ENCODE measurements at places on chromosomes 13 and 19. TPM values are rescaled to one million over a fixed set of nuclear protein-coding genes. Genes with fewer than 3 reads are reported as not detected.

- peak; percentile 26 for DNase-seq
- H3K27ac ChIP-seq, result peak overlapping the region; percentile 96
- H3K36me3 ChIP-seq, result peaks cover 21% of the 10 kb centered on the region
- peaks cover 23% of the 10 kb centered on the region for H3K4me1 ChIP-seq
- no peaks in the 10 kb centered on the region for H3K27me3 ChIP-seq
- peak overlapping the region; percentile 94 for H3K4me3 ChIP-seq
These were observed 476 bp downstream of the TYK2 start for GRCh38 chr19:10379880-10380312.

DNA sequence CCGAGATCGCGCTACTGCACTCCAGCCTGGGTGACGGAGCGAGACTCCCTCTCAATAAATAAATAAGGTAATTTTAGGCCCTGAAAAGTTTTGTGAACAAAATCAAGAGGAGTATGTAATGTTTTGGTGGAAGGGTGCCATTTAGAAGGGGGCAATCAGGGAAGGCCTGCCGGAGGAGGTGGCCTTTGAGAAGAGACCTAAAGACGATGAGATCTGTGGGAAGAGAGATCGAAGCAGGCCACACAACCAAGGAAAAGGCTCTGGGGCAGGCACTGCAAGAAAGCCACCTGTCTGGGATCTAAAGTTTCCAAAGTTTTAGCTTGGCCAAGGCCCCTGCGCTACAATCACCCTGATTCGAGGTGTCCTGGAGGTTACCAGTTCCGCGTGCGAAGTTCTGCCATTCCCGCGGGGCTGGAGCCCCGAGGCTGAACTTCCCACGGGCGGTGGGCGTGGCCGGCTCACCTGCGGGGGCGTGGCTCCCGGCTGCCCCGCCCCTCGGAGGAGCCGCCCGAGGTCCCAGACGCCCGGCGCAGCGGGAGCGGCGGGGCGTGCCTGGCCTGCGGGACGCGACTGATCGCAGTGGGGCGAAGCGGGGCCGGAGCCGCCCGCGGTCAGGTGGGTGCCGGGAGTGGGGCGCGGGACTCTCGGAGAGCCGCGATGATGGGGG is at the start of gene KLC3:
Gene KLC3, plus strand, starts transcription at position 519 of the 667 bp plus-strand sequence. CDS start 4,792 bp downstream, outside the sequence.
- H3K4me3 ChIP-seq, result no peak within 1 kb of the TSS
- peak; percentile 37 for DNase-seq
- peaks cover 7% of the 10 kb centered on the region for H3K4me1 ChIP-seq
- H3K27me3 ChIP-seq, result peaks cover 20% of the 10 kb centered on the region
- no peak within 1 kb of the TSS for H3K27ac ChIP-seq
- H3K36me3 ChIP-seq, result no peaks in the 10 kb centered on the region

Gene GPR12
- not detected for total RNA-seq

GRCh38 chr13:21079221-21079620 is 17.8 kb upstream of the LATS2 start:
- H3K27ac ChIP-seq, result no peak overlapping the region
- no peak overlapping the region for H3K4me3 ChIP-seq
- peaks cover 11% of the 10 kb centered on the region for H3K4me1 ChIP-seq
- peaks cover 5% of the 10 kb centered on the region for H3K27me3 ChIP-seq

Gene GTF2F2
- 25.8 TPM for total RNA-seq

DNA sequence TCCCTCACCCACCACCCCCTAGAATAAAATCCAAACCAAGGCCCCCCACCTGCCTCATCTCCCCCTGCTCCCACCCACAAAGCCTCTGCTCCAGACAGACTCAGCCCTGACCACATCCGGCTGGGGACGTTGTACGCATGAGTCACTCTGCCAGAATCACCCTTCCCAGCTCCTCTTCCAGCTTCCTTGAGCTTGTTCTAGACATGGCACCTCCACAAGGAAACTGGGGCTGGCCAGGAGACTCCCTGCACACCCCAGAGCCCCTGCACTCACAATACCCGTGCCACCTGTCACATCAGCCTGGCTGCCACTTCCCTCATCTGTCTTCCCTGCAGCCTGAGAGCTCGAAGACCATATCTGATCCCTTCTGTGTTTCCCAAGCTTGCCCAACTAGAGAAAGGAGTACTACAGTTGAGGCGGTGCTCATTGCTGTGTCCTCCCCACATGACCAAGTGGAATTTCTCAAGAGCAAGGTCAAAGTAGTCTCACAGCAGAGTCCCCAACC is 9.7 kb downstream of the DEDD2 start:
- peaks cover 48% of the 10 kb centered on the region for H3K4me1 ChIP-seq
- no peaks in the 10 kb centered on the region for H3K27me3 ChIP-seq
- DNase-seq, result no peak
- H3K36me3 ChIP-seq, result peaks cover 39% of the 10 kb centered on the region
- no peak overlapping the region for H3K4me3 ChIP-seq

GRCh38 chr13:34570698-34571353 is 371.2 kb upstream of the NBEA start:
- H3K27me3 ChIP-seq, result no peaks in the 10 kb centered on the region
- H3K4me1 ChIP-seq, result no peaks in the 10 kb centered on the region
- no peak for DNase-seq
- no peak overlapping the region for H3K4me3 ChIP-seq
- no peaks in the 10 kb centered on the region for H3K36me3 ChIP-seq
- H3K27ac ChIP-seq, result no peak overlapping the region

- DNase-seq, result no peak
- no peak overlapping the region for H3K27ac ChIP-seq
- H3K4me1 ChIP-seq, result no peaks in the 10 kb centered on the region
- no peaks in the 10 kb centered on the region for H3K27me3 ChIP-seq
- H3K4me3 ChIP-seq, result no peak overlapping the region
These were observed 955.9 kb downstream of the SLITRK6 start for GRCh38 chr13:84843368-84843767.

- no peaks in the 10 kb centered on the region for H3K36me3 ChIP-seq
- H3K4me3 ChIP-seq, result no peak overlapping the region
- H3K4me1 ChIP-seq, result no peaks in the 10 kb centered on the region
- no peak overlapping the region for H3K27ac ChIP-seq
- H3K27me3 ChIP-seq, result no peaks in the 10 kb centered on the region
These were observed 167.1 kb upstream of the SPRY2 start for GRCh38 chr13:80508031-80508430.

- H3K27me3 ChIP-seq, result peaks cover 7% of the 10 kb centered on the region
- no peaks in the 10 kb centered on the region for H3K36me3 ChIP-seq
- H3K4me1 ChIP-seq, result no peaks in the 10 kb centered on the region
- DNase-seq, result no peak
- H3K27ac ChIP-seq, result no peak overlapping the region
These were observed 121.9 kb upstream of the TSC22D1 start for GRCh38 chr13:44698066-44698465.

GRCh38 chr19:37931881-37932655 is 25.1 kb downstream of the SIPA1L3 start:
- no peak for DNase-seq
- no peaks in the 10 kb centered on the region for H3K27me3 ChIP-seq
- peaks cover 29% of the 10 kb centered on the region for H3K36me3 ChIP-seq
- no peak overlapping the region for H3K4me3 ChIP-seq
- no peak overlapping the region for H3K27ac ChIP-seq

GRCh38 chr13:50831512-50831911 is 12.0 kb downstream of the DLEU7 start:
- DNase-seq, result peak; percentile 15
- peaks cover 8% of the 10 kb centered on the region for H3K4me1 ChIP-seq
- no peak overlapping the region for H3K4me3 ChIP-seq
- no peaks in the 10 kb centered on the region for H3K27me3 ChIP-seq

- no peak overlapping the region for H3K4me3 ChIP-seq
- H3K27me3 ChIP-seq, result peaks cover 79% of the 10 kb centered on the region
- no peak overlapping the region for H3K27ac ChIP-seq
- peaks cover 32% of the 10 kb centered on the region for H3K4me1 ChIP-seq
- peaks cover 2% of the 10 kb centered on the region for H3K36me3 ChIP-seq
These were observed 1.5 kb downstream of the GSX1 start for GRCh38 chr13:27793507-27794367.

GRCh38 chr19:703329-703650 is 5.4 kb upstream of the PALM start:
- H3K4me1 ChIP-seq, result peaks cover 4% of the 10 kb centered on the region
- H3K4me3 ChIP-seq, result no peak overlapping the region
- no peaks in the 10 kb centered on the region for H3K36me3 ChIP-seq
- DNase-seq, result no peak

DNA sequence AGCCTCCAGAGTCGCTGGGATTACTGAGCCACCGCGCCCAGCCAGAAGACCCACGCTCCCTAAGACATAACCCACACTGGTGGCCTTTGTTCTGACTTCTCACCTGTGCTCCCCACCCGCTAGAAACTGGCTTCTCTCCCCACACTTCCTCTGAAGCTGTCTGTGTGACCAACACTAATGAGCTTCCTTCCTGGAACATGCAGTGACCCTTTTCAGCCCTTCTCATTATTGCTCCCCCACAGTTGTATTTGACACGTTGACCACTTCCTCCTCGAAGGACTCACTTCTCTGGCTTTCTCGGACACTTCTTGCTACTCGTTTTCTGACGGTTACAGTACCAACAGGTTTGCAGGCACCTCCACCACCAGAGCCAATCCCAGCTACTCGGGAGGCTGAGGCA is 10.9 kb downstream of the NCR1 start:
- H3K27ac ChIP-seq, result no peak overlapping the region
- H3K36me3 ChIP-seq, result no peaks in the 10 kb centered on the region
- H3K4me3 ChIP-seq, result no peak overlapping the region
- no peak for DNase-seq
- H3K27me3 ChIP-seq, result peaks cover 18% of the 10 kb centered on the region

DNA sequence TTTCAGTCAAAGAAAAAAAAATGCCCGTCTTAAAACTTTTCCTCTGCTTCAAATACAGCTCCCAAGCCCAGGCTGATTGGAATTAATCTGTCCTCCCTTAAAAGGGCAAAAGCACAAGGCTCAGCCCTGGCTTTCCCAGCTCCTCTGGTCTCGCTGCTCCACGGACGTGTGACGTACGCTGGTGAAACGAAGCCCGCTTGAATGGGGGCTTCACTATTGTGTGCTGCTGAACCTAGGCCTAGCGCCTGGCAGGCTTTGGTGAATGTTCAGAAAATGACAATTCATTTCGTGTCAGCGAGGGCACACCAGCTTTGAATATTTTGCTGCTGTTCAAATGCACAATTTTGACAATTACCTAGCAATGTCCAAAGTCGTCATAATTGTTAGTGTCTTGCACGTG is 615 bp upstream of the ZNF135 start:
- no peak for DNase-seq
- H3K4me3 ChIP-seq, result peak overlapping the region; percentile 75
- peaks cover 35% of the 10 kb centered on the region for H3K36me3 ChIP-seq

DNA sequence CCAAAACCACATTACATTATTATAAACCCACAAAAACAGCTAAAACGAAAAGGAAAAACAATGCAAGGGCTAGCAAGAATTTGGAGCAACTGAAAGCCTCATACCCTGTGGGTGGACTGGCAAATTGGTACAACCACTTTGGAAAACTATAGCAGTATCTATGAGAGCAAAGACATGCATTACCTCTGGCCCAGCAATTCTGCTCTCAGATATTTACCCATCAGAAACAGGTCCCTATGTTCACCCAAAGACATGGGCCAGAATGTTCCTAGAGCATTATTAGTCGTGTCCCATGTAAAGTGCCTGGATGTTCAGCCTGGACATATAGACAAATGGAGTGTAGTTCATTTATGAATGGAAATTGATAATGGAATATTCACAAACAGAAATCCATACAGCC is 27.9 kb downstream of the POP4 start:
- H3K4me1 ChIP-seq, result no peaks in the 10 kb centered on the region
- H3K27me3 ChIP-seq, result no peaks in the 10 kb centered on the region
- no peak overlapping the region for H3K27ac ChIP-seq
- no peaks in the 10 kb centered on the region for H3K36me3 ChIP-seq

DNA sequence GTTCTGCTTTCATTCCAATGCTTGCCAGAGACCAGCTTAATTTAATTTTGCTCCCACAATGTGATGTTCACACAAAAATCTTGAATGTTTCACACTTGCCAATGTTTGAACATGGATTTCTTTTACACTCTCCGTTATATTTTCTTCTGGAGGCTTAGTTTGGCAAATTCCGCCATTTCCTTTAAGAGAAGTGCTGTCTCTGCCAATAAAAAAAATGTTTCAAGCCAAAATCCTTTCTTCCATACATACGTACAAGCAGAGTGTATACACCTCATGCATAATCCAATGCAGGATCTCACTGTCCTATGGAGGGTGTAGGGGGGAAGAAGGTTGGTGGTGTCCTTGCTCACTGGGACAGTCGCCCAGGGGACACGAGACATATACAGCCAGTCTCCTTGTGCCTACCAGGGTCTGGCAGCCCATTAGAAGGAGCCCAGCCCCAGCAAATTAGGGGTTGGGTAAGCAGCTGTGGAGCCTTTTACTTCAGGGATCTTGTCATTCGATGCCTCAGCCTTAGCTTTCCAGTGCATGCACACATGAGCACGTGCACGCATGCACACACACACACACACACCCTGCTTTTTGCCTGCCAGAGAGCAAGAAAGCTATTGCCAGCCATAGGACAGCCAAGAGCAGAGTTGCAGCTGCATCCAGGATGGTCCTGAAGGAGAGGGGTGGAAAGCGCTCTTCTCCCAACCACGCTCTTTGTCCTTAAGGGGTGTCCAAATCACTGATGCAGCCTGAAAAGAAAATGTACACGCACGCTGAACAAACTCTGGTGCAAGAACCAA is 208.3 kb downstream of the FOXO1 start:
- H3K27ac ChIP-seq, result no peak overlapping the region
- H3K36me3 ChIP-seq, result no peaks in the 10 kb centered on the region
- peaks cover 7% of the 10 kb centered on the region for H3K4me1 ChIP-seq
- no peak overlapping the region for H3K4me3 ChIP-seq

Gene RPL18A
- 3,679 TPM for total RNA-seq

DNA sequence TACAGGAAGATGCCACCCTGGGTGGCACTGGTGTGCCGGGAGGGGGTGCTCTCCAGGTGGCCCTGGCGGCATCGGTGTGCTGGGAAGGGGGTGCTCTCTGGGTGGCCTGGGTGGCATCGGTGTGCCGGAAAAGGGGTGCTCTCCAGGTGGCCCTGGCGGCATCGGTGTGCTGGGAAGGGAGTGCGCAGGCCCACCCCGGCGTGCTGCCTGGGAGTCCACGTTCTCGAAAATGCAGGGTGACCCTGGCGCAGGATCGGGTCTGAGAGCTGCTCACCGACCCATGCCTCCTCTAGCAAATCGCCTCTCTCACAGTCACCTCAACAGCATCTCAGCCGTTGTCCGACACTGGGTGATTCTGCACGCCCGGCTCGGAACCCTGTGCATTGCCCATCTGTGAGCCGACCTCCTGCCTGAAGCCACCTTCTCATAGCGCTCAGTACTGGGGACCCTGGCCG is 36.4 kb downstream of the RASA3 start:
- no peak overlapping the region for H3K4me3 ChIP-seq
- peaks cover 69% of the 10 kb centered on the region for H3K4me1 ChIP-seq
- H3K27me3 ChIP-seq, result no peaks in the 10 kb centered on the region
- peaks cover 36% of the 10 kb centered on the region for H3K36me3 ChIP-seq

Gene ZNF567
- 6.4 TPM for total RNA-seq

- H3K36me3 ChIP-seq, result no peaks in the 10 kb centered on the region
- H3K27ac ChIP-seq, result no peak overlapping the region
- no peaks in the 10 kb centered on the region for H3K27me3 ChIP-seq
- no peak overlapping the region for H3K4me3 ChIP-seq
- no peaks in the 10 kb centered on the region for H3K4me1 ChIP-seq
These were observed 276.0 kb downstream of the SLC7A1 start for GRCh38 chr13:29319451-29319850.

GRCh38 chr13:113179374-113180230 is 21.2 kb downstream of the PROZ start:
- no peak overlapping the region for H3K4me3 ChIP-seq
- H3K36me3 ChIP-seq, result peaks cover 58% of the 10 kb centered on the region
- H3K27me3 ChIP-seq, result no peaks in the 10 kb centered on the region

Measured in activated CD8-positive, alpha-beta T cell treated with anti-CD3 and anti-CD28 coated beads for 36 hours (primary cell).